Stimulated activated CD4-positive, alpha-beta T cell treated with anti-CD3 and anti-CD28 coated beads, Interleukin-1b, Interleukin-23, amount 100 ng/mL, for 48 hours (primary cell): ENCODE measurements at places on chromosomes 5 and 9.

DNA sequence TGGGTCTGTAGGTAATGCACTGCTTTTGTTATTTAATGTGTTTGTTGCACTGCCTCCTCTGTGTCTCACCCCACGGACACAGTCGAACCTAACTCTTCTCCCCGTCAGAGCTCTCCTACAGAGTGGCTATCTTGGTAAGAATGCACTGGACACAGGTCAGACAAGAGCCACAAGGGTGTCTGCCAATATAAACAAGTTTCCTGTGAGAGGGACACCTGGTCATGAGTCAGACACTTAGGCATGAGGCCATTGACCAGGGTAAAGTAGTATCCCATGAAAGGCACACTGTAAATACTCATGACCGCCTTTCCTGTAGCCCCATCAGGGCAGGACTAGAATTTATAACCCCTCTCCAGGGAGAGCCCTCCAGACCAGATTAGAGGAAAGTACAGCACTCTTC lies 115.5 kb downstream of the SLC12A2 start:
- no peak for DNase-seq

DNA sequence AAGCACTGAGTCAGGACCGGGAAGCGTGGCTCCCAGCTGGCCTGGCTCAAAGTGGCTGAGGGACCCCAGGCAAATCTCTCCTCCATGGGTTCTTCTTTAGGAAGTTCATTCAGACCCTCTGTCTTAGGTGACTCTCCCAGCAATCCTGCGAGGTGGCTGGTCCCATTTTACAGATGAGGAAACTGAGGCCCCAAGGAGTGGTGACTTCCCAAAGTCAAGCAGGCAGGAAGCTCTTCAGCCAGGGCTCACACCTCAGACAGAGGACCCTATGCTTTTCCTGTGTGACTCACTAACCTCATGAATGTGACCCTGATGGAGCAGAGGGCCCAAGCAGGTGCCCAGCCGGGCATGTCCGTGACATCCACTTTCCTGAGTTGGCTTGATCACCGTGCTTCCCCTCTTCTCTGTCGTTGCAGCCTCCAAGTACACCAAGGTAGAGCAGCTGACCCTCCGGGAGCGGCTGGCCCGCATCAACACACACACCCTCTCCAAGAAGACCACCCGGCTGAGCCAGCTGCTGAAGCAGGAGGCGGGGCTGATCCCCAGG lies 36.5 kb downstream of the ARHGEF37 start:
- DNase-seq: no peak

GRCh38 chr9:37085233-37085632 lies 35.1 kb upstream of the ZCCHC7 start:
- no peak for DNase-seq

DNA sequence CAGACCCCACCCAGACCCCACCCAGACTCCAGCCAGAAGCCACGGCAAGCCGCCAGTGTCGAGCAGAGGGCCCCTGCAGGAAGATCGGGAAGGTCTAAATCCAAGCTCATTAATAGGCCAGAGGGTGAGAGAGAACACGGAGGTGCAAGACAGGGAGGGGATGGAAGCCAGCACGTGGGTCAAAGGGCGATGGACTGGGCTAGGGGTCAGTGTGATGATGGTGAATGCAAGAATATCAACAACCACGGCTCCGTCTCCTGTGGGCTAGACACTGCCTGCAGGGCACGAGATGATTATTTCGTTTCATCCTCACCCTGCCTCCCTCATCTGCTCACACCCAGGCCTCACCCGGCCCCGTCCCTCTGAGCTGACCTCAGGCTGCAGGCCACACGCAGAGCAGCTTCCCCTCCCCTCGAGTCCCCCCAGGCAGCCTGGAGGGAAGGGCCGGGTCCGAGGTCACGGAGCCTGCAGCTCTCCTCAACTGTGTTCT lies 122.0 kb downstream of the COL23A1 start:
- DNase-seq: no peak

DNA sequence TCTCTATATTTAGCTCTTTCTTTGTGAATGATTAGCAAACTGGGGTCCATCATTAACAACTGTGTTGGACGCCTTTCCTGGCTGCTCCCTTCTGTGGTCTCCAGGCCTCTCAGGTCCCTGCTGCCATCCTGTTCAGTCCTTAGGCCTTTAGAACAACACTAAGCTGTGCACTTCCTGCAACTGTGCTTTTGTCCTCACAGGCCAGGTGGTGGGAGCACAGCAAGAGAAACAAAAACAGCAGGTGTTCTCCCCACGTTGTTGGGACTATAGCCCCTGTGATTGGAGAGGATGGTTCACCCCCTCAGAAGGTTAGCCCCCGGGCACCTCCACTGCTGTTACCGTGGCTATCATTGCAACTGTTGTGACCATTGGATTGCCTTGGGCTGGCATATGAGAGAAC lies 41.7 kb upstream of the CLINT1 start:
- no peak for DNase-seq

DNA sequence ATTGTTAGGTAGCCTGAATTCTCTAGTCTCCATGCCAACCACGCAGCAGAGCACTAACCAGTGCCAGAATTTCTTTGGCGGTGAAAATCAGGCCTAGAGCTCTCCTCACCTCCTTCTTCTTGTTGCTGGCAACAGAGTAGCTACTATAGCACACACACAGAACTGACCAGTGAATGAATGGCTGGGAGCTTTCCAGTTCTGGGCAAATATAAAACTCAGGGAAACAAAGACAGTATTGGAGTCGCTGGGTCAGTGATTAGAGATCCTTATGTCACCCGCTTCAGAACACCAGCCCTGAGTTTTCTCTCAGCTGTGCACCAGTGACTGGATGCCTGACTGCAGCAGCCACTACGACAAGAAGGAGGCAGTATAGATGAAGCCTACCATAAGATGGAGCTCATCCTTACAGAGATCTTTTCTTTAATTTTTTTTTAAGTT lies 26.9 kb upstream of the FEM1C start:
- no peak for DNase-seq

DNA sequence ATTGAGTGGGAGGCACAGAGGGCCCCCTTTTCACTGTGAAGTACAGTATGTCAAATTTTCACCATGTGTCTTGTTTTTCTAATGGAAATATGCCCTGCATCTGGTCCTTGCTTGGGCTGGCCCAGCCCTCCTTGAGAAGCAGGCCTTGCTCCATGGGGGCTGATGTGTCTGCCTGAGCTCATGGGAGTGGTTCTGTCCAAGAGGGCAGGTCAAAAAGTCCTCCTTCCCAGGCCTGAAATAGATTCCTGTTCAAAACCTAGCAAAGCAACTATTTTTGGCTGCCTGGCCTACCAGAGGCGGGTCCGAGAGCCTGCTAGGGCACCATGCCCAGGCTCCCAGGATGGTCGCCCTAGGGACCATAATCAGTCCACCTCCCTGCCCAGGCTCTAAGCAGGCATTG lies 40.5 kb upstream of the NEURL1B start:
- no peak for DNase-seq

GRCh38 chr5:96741106-96741505 lies 66.6 kb downstream of the ERAP1 start:
- DNase-seq: no peak

DNA sequence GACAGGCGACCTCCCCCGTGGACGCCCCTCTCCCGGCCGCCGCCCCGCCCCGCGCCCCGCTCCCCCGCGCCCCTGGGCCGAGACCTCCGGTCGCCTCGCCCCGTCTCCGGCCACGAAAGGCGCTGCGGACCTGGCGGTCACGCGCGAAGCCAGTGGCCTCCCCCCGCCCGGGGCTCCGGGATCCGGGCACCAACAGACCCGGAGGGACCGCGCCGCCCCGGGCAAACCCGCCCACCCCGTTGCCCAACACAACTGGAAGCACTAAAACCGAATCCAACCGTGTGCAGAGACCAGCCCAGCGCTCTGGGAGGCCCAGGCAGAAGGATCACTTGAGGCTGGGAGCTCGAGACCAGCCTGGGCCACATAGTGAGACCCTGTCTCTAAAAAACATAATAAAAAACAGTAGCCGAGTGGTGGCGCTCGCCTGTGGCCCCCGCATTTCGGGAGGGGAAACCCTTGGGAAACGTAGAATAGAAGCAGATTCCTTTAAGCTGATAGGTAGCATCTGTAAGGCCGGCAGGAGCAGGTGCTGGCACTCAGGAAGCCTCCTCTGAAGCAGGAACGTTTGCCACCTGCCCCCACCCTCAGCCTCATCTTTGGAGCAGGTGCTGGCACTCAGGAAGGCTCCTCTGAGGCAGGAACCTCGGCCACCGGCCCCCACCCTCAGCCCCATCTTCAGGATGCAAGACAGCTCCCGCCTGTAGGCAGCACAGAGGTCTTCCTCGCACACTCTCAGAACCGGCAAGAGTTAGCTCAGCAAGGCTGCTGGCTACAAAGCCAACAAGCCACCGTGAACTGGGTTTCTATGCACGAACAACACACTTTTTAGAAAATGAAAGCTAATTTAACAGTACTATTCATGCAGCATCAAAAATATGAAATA lies 4.6 kb upstream of the SLC9A3 start:
- no peak for DNase-seq

DNA sequence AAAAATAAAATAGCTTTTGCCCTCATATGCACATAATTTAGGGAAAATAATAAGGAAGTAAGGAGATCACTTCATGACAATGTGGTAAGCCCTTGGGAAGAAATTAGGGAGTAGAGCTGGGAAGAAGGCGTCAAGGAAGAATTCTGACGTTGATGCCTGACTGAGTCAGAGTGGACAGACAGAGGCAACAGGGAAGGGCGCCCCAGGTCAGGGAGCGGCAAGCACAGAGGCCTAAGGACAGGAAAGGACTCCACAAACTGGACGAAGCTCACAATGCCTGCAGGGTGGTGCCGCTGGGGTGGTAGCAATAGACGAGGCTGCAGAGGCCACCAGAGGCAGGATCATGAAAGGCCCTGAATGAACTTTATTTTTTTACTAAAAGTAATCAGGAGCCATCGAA lies 7.6 kb downstream of the DRD1 start:
- no peak for DNase-seq

DNA sequence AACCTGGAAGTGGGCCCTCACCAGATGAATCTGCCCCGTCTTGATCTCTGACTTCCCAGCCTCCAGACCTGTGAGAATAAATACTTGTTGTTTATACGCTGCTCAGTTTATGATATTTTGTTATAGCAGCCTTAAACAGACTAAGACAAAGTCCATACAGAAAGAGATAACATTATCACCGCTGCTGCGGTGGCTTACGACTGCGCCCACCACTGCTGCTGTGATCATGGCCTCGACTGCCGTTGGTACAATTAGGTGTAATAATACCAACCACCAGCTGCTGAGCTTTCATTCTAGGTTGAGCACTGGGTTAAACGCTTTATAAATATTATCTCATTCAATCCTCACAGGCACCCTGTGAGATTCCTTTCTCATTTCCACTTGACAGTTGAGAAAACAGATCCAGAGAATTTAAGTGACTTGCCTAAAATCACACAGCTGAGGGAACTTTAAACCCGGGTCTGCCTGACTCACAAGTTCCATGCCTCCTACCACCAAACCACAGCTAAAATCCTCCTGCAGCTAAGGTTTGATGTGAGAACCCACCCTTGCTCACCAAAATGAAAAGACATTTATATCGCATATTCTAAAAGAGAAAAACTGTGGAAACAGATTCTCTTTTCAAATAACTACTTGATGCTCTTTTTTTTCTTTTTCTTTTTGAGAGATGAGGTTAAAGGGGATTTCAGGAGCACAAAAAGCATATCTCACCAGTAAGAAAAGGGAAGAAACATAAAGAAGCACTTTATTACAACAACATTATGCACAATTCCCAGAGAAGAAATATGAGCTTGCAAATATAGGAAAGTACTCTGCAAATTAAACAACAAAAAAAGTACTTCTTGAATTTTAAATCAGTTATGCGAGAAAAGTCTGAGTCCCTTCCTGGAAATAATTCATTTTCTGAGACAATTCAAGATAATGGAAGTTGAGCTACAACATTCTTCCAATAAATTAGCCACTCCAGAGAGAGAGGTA lies 23.9 kb downstream of the GOLM1 start:
- peak; percentile 35 for DNase-seq

DNA sequence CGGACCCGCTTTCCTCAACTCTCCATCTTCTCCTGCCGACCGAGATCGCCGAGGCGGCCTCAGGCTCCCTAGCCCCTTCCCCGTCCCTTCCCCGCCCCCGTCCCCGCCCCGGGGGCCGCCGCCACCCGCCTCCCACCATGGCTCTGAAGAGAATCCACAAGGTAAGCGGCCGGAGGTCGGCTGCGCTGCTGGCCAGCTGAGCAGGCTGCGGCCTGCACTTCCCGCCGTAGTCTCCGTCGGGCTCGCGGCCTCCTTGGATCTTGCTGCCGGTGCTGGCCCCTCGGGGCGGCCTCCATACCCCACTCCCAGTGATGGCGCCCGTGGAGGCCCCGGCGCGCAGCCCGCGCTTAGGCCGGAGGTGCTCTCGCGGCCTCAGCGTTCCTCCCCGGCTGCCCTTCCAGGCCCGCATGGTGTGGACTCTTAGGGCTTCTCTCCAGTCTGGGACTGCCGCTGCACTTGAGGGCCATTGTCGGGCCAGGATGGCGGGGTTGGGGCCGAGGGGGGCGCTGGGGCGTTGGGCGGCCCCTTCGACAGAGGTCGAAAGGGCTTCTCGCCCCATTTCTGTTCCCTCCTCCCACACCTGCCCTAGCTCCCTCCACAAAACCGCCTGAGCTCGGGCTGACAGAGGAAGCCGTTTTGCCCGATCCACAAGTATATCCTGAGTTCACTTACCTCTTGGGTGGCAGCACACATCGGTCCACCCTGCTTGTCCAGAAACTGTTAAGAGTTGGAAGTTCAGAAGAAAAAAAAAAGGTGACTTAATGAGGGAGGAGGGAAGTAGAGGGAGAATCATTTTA lies 714 bp downstream of the UBE2D2 start:
- DNase-seq: peak; percentile 49
